ENCODE measurements at places on chromosomes 3 and 15.

DNA sequence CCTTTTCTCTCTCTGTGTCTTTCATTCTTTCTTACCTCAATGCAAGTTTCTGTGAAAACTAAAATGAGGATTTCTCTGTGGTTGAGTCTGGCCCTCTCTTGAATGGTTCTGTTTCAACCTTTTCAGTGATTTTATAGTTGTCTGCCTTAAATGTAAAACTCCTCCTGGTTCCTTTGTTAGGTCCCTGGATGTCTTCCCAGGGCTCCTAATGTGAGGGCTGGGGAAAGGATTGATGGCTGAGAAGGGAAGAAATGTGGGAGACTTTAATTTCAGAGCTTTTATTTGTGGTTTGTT, 90.6 kb upstream of the GRM7 start:
- DNase-seq, result no peak

- DNase-seq, result peak; percentile 34
These were observed at the start of gene CD80 for GRCh38 chr3:119559441-119559963. Gene CD80, minus strand, starts transcription at chr3:119559614. Its CDS starts 1,886 bp downstream, at chr3:119557728.

- peak; percentile 12 for DNase-seq
These were observed 86.7 kb upstream of the LIMD1 start for GRCh38 chr3:45507820-45508317.

DNA sequence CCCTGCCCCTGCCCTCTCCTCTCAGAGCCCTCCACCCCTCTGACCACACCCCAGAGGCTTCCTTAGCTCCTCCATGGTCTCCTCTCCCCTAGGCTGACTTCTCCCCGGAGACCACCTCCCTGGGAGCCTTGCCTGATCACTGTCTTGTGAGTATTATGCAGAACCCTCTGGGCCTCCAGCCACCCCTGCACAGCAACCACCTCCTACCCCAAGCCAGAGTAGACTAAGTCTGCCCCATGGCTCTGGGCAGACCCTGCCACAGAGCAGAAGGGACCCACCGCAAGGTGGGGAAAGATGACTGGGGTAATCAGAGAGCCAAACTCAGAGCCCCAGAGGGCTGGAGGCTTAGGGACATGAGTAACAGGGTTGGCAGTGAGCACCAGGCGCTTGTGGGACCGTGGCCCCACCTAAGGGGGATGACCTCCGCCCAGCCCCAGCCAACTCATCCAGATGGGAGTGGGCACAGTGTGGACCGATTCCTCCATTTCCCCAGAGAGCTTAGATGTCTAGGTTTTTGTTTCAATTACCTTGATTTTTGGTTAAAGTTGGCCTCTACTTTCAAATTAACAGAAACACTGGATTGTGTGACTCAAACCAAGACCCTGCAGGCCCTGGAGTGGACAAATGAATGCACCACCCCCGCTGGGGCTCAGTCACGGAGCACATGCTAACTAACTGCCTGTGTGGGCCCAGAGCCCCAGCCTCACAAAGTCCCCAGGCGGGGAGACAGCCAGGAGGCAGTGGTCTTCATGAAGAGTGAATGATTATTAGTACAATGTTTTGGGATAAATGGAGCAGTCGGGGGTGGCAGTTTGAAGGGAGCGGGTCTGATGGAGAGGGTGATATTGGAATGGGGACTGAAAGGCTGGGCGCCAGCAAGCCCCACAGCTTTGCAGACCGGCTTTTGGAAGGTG, 119.4 kb upstream of the PRR20G start:
- DNase-seq, result no peak

GRCh38 chr15:50066202-50066601, 52.8 kb downstream of the ATP8B4 start:
- DNase-seq, result no peak

DNA sequence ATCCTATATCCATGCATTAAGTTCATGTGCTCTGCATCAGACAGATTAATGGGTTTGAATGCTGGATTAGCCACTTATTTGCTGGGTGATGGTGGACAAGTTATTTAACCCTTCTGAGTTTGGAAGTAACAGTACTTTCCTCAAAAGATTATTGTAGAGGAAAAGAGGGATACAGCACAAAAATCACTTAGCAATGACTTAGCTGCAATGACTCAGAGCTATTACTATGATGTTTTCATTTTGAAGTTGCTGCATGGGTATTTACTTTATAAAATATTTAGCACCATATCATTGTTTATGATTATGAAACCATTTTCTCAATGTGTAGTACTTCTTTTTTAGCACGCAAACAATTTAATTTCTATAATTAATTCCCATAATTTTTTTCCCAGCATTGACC, 248.4 kb downstream of the MYRIP start:
- no peak for DNase-seq

- DNase-seq, result no peak
These were observed 240.1 kb upstream of the IGF1R start for GRCh38 chr15:98408231-98408630.

DNA sequence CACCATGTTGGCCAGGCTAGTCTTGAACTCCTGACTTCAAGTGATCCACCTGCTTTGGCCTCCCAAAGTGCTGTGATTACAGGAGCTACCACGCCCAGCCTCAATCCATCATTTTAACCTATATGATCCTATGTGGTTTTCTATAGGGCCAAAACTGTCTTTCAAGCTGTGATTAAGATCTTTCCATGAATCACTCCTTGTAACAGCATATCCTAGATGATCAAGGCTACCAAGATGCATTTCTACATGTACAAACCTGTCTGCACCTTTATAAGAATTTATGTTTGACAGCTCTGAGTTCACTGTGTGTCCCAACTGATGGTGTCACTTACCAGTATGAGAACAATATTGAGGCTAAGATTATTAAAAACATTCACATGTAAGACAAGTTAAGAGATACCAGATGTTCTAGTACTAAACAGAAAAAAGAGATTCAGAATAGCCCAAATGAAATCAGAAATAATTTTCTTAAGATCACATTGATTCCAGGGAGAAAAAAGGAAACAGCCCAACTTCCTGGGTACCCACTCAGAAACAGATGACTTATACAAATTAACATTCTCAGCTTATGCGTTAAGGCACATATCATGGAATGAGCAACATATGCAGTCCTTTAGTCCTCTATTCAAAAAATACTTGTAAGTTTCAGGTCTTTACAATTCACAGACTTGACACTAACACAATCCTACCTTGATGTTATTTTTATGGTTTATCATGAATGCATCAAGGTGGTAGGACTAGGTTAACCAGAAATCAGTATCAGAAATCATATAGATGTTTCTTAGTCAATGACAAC, 24.8 kb upstream of the PPIB start:
- DNase-seq, result no peak

DNA sequence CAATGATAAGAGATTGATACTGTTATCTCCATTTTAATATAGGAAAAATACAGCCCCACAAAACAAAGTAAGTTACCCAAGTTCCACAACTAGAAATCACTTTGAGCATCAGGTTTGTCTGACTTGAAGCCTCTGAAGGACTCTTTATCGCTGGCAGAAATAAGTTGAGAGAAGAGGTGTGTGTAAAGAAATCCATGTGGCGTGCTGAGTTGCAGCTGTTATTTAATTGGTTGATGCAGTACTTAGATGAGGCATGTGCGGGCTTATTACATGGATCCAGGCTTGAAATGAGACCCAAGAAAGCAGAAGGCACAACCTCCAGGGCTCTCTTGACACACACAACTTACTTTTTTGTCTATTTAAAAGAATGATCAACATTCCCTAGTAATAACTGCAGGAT, 221.3 kb downstream of the PDZRN3 start:
- DNase-seq, result no peak

- no peak for DNase-seq
These were observed 788 bp upstream of the DLG1 start for GRCh38 chr3:197298945-197299854.

- no peak for DNase-seq
These were observed 5.9 kb downstream of the ATP8B4 start for GRCh38 chr15:50113187-50113505.

GRCh38 chr3:47041114-47041513, 61.6 kb downstream of the NBEAL2 start:
- DNase-seq, result no peak
